ENCODE measurements at places on chromosomes 5 and 9.
A peak's percentile ranks its signal among the peaks of the same experiment; 100 is the strongest.

- peak; percentile 56 for DNase-seq
Observed at GRCh38 chr5:143054480-143054941, 284.3 kb downstream of the ARHGAP26 start.

GRCh38 chr9:108389056-108389455 is 466.7 kb downstream of the ACTL7B start:
- DNase-seq, result no peak

- DNase-seq, result peak; percentile 56
Observed at GRCh38 chr5:176578391-176578808, 29.3 kb downstream of the CDHR2 start.

- no peak for DNase-seq
Observed at GRCh38 chr9:6184749-6185645, 30.6 kb upstream of the IL33 start.

DNA sequence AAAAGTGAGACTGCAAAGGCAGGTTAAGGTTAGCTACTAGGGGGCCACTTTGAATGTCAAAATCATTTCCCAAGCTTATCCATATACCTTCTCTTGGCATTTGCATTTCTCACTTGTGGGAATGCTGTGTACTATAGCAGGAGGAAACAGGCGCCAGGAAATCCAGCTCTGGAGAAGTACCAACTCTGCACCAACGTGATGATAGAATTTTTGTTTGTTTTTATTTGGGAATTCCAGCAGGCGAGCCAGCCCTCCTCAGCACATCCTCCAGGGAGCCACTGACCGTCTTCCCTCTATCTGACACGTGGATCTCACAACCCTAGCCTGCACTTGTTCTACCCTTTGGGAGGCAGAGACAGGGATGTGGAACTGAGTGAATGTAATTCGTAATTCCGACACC is 318.0 kb downstream of the ACTL7B start:
- no peak for DNase-seq

DNA sequence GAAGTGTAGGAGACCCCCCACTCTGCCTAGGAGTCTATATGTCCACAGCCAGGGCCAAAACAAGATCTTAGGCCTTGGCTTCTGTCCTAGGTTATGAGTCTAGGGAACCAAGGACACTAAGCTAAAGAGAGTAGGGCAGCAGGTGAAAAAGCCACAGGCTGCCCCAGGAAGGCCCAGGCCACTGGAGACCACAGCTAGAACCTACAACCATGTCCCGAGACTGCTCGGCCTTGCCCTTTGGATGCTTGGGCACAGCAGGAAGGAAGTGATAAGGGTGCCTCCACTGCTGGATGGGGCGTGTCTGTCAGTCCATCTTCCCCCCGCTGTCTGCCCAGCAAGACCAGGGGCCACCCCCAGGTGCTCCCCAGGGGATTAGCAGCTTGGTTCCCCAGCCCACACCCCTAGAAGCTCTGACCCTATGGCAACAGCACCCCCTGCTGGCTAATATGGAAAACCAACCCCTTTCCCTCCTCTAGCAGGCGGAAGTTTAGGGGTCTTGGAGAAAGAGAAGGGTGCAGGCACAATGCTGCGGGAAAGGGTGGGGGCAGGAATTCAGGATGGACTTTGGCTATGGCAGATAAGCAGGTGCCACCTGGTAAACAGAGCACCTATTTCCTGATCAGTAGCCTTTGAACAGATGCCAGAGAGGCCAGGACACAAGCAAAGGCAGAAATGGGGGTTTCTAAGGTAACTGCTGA is 10.5 kb upstream of the IRF1 start:
- DNase-seq, result peak; percentile 95

DNA sequence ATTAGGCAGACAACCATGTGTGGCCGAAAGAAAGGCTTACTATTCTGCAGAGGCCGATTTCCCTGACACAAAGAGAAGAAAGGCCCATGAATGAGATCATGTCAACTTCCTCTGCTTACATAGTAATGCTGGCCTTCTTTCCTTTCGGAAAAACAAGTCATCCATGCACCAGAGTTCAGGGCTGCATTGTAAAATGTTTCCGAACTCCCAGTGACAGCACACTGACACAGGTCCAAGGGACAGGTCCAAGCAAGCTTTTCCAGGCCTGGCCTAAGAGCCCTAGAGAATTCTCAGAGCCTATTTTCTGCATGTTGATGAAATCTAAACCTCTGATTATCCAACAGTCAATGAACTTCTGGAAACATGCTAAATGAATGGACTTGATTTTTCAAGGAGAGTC is 140.9 kb downstream of the ZNF608 start:
- DNase-seq, result no peak

GRCh38 chr9:90881648-90882047 is 80.0 kb downstream of the SYK start:
- DNase-seq, result no peak

DNA sequence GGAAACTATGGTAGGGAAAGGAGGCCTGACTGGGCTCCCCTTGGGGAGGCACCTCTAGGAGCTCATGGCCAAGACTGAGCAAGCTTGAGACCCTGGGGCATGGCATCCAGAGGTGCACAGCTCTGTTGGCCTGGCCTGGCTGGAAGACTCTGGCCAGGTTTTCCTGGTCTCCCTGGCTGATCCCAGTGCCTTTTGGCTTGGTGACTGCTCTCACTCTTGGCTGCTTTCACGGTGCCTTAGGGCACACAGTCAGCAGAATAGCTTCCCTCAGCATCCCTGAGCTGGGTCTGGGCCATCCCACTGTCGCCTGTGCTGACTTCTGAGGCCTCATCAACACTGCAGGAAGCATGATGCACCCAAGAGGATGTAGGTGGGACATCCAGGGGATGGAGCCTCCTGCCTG is 13.4 kb upstream of the DELE1 start:
- DNase-seq, result no peak

GRCh38 chr9:108761655-108762347 is 94.0 kb downstream of the ACTL7B start:
- peak; percentile 75 for DNase-seq

DNA sequence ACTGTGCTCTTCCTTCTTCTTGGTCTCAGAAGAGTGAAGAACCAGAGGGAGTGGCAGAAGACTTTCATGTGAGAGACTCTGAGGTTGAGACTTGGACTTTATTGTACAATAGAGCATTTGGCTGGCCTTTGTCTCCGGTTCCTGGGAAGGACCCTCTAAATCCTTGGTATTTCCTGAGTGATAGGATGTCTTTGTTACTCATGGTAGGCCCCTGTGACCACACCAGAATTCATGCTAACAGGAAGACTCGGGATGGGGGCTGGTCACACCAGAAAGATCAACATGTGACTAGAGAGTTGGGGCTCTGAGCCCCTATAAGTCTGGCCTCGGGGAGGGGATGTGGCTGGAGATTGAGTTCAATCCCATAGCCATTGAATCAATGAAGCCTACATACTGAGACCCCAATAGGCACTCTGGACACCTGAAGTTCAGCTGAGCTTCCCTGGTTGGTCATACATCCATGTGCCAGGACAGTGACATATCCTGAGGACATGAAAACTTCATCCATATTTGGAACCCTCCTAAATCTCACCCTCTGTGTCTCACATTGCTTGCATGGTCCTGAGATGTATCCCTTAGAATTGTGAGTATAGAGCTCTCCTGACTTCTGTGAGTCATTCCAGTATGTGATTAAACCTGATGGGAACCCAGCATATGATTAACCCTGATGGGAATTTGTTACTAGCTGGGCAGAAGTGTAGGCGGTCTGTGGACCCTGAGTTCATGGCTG is 201.7 kb downstream of the GADD45G start:
- DNase-seq, result no peak

DNA sequence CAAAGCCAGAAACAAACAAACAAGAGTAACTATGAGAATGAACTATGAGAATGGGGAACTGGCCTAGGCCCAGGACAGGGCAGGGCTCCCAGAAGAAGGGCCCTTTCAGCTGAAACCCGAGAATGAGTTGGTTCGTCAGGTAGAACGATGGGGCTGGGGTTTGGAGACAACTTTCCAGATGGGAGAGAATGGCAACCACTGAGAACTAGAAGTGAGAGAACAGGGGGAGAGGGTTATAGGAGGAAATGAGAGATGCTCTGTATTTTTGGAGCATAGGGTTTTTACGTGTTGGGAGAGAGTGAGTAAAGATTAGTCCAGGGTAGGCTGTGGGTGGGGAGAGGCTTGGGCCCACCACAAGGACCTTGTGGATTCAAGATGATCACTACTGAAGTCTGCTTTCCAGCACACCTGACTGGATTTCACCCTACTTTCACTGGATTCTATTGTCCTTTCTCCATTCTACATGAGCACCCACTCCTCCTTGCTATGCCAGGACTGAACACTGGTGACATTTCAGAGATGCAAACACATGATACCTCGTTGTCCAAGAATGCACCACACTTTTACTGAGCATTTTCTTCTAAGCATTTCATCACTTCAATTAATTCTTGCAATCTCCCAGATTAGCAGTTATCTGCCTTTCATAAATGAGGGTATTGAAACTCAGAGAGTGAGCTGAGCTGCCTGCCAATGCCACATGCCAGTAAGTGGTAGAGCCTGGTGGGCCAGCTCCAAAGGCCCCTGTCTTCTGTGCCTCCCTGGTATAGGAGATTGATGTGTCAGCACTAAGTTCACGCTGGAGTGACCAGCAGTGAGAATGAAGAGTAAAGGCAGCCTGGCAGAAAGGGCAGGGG is 3.2 kb upstream of the TMEM268 start:
- DNase-seq, result no peak

DNA sequence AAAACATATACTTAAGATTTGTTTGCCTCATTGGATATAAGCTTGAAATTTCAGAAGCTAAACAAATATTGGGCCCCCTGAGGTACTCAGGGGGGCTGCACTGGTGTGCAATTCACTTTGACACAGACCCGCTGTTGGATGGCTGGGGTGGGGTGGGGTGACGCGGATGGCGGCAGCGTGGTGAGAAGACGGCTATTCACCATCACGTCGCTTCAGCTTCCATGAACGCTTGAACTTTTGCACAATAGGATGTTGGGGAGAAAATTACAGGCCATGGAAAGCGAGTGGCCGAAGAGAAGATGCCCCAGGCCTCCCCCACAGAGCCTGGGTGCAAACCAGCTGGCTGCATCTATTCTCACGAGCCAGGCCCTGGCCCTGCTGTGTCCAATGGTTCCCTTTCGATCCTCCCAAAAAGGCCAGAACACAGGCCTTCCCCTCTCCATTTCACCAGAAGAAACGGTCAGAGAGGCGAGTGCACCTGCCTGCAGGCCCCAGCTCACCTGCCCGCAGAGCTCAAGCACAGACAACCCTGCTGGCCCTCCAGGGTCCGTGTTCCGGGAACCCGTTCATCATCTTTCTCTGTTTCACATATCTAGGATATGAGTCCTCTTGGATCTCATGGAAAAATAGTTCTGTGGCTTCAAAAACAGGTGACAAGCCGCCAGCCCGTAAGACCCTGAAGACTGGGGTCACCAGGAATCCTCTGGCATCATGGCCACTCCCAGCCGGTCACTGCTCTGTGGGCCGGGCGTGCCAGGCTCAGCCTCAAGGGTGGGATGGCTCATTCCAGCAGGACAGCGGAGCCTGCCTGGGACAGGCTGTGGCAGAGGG is 46.8 kb upstream of the SARDH start:
- no peak for DNase-seq

DNA sequence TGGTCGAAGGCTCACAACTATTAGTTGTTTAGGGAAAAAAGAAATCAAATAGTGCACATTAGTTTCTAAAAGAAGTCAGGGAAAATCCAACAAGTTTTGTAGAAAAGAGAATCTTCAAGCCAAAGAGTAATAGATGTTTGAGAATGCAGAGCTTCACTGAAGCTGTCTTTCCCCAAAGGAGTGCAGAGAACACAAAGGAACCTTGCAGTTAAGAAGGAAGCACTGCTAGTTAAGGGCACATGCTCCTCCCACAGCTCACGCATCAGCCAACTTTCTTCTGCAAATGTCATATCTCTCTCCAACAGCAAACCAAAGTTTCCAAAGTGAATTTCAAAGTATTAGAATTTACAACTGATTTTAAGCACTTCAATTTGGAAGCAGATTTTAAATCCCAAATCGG is 116.4 kb upstream of the FST start:
- DNase-seq, result peak; percentile 12

GRCh38 chr5:66122379-66123034 is 21.6 kb upstream of the SREK1 start:
- DNase-seq, result no peak

- DNase-seq, result no peak
Observed at GRCh38 chr9:131516930-131517329, 14.1 kb downstream of the UCK1 start.

DNA sequence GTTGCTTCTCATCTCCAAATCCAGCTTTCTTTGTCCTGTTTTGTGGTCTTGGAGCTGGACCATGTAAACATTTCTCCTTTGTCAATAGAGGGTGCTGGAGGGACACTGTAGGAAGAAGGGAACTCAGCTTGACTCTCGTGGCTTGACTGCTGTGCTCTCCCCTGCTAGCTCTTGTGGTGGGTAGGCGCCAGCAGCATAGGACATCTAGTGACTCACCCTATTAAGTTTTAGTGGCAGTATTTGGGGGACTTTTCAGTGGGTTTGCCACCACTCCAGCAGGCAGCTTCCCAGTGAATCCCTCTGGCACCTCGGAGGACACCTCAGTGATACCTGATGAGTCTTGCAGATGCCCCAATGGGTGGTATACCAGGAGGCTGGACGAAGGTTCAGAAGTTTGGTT is 97.8 kb downstream of the TSSK1B start:
- DNase-seq, result peak; percentile 75

DNA sequence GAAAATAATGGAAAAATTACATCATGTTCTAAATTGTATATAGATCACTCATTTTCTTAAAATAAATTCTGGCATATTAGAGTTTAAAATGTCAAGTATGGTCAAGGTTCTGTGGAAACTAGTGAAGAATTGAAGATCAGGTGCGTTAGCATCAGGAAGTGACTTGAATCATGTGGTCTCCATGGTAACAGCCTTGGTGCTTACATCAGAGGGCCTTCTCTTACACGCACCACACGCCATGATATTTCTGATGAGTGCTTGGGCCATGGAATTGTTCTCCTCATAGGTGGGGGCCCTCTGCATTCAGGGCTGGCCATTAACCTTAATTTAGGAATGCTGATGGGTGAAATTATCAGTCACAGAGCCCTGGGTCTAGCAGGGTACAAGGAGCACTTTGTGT is 288.1 kb upstream of the EFNA5 start:
- DNase-seq, result no peak

GRCh38 chr9:71743882-71744281 is 24.4 kb downstream of the CEMIP2 start:
- DNase-seq, result no peak

GRCh38 chr9:13863112-13863511 is 450.8 kb downstream of the NFIB start:
- DNase-seq, result no peak

GRCh38 chr5:9071074-9071473 is 474.8 kb downstream of the SEMA5A start:
- no peak for DNase-seq

GRCh38 chr5:137146402-137146890 is 352.7 kb downstream of the SPOCK1 start:
- DNase-seq, result no peak

- peak; percentile 87 for DNase-seq
Observed at GRCh38 chr5:154373326-154373725, 72.5 kb upstream of the SAP30L start.

GRCh38 chr5:67880876-67881275 is 334.7 kb upstream of the PIK3R1 start:
- no peak for DNase-seq

Measured in hematopoietic multipotent progenitor cell treated with erythropoietin and hydrocortisone succinate and interleukin-3 and kit ligand, for 4 days (in vitro differentiated cells).